ENCODE measurements at places on chromosomes 11 and 22.

DNA sequence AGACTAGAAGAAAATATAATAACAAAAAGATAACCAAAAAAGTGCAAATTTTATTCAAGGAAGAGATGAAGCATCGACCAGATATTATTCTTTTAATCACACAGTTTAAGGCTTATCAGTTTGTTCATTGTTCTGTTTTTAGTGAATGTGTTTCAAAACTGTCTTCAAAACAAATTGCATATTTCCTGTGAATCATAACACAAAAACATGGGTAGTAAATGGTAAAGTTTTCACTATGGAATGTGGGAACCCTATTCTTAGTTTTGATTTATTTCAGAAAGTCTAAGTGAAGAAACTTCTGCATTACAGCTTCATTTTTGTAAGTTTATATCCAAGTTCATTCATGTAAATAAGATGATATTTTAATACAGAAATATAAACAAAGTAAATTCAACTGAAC is 207.6 kb upstream of the LUZP2 start:
- no peak for DNase-seq

DNA sequence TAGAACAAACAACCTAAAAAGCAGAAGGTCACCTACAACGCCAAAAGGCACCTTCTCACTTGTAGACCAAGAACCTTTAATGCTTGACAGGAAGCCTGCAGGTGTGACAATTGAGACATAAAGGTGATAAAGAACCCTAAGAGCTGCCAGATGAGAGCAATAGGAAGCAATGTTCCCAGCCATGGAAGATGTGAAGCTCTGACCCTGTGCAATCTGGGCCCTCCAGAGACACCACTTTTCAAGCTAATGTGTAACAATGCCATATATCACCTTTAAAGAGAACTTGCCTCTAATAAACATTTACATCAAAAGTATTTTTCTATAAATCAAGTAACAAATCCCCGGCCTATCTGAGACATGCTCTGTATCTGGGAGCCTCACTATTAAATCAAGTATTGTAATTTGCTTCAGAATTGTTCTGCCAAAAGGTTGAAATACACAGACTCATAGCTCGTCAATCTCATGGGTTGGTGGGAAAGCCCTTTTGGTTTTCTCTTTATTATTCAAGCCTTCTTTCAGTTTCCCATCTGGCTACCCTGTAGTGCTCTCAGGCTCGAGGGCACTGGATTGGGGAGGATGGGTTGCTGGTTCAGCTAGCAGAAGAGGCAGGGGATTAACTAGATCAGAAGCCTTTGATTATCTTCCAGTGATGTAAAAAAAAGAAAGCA is 368.9 kb downstream of the BUD13 start:
- DNase-seq, result no peak

DNA sequence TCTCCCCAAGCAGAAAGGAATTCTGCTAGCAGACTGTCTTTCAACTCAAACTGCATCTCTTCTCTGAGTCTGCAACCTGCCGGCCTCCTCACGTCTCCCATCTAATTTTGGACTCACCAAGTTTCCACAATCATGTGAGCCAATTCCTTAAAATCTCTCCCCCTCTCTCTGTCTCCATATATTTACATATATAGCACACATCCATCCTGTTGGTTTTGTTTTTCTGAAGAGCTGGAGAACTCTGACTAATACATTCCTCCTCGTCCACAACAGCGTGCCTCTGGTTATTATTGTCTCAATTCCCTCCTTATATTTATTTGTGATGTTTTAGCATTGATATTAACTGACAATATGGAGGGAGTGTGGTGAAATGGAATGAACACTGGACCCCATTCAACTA is 29.6 kb upstream of the FJX1 start:
- no peak for DNase-seq

GRCh38 chr11:9046481-9046880 is 42.7 kb upstream of the NRIP3 start:
- DNase-seq, result no peak

GRCh38 chr11:12281571-12282478 is 95.5 kb upstream of the PARVA start:
- DNase-seq, result peak; percentile 87

DNA sequence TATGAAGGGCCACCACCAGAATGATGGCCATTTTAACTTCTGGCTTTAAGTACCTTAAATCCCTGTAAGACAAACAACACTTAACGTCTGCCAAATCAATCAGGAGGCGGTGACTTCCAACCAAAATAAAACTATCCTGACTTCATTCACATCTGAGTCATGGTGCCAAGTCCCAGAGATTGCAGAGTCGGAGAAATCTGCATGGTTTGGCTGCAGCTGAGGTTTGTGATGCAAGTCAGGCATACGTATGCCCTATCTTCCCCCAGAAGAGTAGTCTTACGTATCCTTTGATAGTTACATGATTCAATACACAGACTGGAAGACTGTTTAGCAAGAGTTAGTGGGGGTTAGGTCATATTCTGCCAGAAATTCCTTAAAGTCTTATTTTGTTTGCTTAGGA is 1.7 kb upstream of the GAB2 start:
- no peak for DNase-seq

DNA sequence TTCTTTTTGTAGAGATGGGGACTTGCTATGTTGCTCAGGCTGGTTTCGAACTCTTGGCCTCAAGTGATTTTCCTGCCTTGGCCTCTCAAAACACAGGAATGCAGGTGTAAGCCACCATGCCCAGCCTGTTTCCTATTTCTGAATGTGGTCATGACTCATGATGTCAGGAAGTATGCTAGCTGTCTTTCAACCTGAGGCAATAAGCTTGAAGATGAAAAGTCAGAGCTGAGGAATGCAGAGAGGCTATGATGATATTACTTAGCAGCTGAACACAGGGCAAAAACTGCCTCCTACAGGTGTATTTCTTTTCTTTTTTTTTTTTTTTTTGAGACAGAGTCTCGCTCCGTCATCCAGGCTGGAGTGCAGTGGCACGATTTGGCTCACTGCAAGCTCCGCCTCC is 9.0 kb upstream of the NUCB2 start:
- DNase-seq, result no peak

DNA sequence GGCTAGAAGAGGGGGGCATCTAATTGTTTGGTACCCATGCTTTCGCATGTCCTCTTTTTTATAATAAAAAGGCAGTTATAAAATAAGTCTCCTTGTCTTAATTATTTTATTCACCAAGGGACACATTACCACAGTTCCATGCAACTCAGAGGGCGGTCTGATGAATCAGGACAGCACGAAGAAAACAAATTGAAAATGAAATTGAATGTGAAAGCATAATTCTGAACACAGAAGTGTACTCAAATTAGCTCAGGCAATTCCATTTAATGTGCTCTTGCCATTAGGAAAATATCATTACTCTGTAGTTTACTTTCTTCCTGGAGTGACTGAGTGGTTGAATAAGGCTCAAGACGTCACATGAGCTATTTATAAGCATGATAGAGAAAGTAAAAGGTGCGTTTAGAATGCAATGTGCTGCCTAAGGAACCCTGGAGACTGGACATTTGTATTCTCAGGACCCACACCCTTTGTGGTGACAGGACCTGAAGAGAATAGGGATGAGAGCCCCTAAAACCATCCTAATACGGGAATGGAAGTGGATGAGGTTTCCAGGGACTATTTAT is 59.6 kb downstream of the MTNR1B start:
- no peak for DNase-seq

Measured in neuronal stem cell (in vitro differentiated cells).